ENCODE measurements at places on chromosomes 3 and 15. TPM values are rescaled to one million over a fixed set of nuclear protein-coding genes. Genes with fewer than 3 reads are reported as not detected.
A peak's percentile ranks its signal among the peaks of the same experiment; 100 is the strongest.

DNA sequence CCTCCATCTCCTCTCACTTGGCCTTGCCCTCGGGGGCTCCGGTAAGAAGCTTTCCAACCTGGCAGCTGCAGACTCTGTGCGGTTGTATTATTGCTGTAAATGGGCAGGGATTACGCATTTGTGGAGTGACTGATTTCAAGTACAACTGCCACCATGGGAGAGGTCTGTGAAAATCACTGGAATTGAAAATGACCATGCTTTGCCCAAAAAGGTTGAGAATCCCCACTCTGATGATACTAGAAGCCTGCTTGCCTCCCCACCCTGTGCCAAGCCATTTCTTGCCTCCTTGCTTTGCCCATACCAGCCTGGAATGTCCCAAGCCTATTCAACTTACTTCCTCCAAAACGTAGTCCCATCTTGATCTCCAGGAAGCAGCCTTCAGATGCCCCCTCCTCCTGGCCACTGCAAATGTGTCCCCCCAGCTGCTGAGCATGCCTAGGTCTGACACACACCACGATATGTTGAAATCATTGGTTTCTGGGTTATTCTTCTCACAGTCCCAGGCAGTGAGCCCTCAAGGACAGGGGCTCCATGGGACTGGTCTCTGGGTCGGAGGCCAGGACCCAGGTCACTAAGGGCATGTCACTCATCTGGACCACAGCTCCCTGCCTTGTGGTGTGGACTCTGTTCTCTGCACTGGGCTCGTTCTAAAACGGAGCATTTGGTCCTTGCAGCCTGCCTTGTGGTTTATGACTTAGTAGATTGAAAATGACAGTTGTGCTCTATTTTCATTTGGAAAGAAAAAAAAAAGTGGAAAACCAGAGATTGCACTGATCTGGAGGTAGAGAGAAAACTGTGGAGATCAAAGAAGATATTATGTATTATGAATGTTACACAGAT lies 42.9 kb downstream of the SMAD3 start:
- no peak overlapping the region for H3K4me3 ChIP-seq
- peaks cover 34% of the 10 kb centered on the region for H3K4me1 ChIP-seq
- peaks cover 6% of the 10 kb centered on the region for H3K36me3 ChIP-seq
- H3K27me3 ChIP-seq: no peaks in the 10 kb centered on the region
- DNase-seq: no peak

DNA sequence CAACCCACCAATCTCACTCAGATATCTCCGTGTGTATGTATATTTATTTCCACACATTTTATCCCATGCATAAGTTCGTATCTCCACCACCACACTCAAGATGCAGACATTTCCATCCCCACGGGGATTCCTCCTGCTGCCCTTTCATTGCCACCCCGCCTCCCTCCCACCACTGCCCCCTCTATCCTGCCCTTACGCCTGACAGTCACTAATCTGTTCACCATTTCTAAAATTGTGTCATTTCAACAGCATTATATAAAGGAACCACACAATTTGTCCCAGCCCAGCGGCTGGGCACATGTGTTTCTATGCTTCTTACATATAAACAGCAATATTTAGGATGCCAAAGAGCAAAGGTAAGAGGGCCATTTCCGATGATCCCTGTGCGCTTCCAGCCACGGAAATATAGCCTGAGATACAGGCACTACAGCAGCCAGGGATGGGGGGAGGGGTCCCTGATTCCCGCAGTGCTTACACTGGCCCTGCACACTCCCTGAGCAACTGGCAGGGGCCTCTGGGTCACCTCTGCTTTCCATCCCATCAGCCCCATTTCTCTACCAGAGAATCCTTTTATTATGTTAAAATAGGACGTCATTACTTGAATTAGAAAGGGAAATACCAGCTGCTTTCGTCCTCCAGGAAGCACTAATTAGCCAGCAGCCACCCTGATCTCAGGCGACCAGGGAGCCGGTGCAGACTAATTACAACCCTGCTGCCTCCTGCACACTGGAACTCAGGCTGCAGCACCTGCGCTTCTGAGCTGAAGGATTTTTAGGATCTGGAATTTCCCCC lies 372.0 kb upstream of the ATP10A start:
- no peaks in the 10 kb centered on the region for H3K27me3 ChIP-seq
- H3K36me3 ChIP-seq: no peaks in the 10 kb centered on the region
- H3K4me1 ChIP-seq: no peaks in the 10 kb centered on the region
- peak overlapping the region; percentile 80 for H3K27ac ChIP-seq

- H3K4me3 ChIP-seq: no peak overlapping the region
- peaks cover 11% of the 10 kb centered on the region for H3K27me3 ChIP-seq
- H3K4me1 ChIP-seq: no peaks in the 10 kb centered on the region
- no peak overlapping the region for H3K27ac ChIP-seq
- H3K36me3 ChIP-seq: no peaks in the 10 kb centered on the region
These were observed 29.5 kb upstream of the ETV5 start for GRCh38 chr3:186138272-186138981.

DNA sequence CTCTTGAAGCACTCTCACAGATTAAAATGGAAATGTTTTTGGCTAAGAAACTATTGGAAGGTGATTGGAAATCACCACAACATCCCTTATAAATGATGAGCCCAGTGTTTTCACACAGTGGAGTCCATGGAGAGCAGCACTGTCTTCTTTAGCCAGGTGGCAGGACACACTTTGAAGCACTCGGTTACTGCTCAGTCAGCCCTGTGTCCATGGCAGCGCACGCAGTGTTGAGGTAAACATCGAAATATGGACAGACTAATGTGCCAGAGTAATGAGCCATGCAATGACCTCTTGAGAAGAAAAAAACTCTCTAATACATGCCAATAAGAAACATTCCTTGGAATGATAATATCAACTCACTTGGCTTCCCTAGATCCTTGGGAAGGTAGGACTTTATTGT lies 66.6 kb downstream of the TGFBR2 start:
- H3K4me1 ChIP-seq: peaks cover 8% of the 10 kb centered on the region
- no peaks in the 10 kb centered on the region for H3K27me3 ChIP-seq
- no peak overlapping the region for H3K4me3 ChIP-seq
- H3K27ac ChIP-seq: no peak overlapping the region
- no peak for DNase-seq

DNA sequence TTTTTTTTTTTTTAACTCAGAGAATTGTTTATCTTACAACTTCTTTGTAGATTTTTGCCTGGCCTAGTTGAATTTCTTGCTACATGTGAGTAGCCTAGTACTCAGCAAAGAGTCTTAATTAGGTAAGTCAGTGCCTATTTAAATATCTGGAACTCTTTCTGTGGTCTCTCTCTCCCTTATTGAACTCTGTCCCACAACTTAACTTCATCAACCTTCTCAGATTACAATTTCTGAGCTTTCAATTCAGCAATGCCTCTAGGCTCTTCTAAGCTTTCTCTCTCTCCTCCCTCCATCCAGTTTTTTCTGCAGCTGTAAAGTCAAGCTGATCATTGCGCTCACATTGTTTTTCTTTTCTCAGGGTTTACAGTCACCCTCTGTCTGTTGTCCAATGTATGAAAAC lies 517.6 kb upstream of the ROBO1 start:
- no peaks in the 10 kb centered on the region for H3K36me3 ChIP-seq
- H3K27me3 ChIP-seq: no peaks in the 10 kb centered on the region
- H3K4me1 ChIP-seq: no peaks in the 10 kb centered on the region
- no peak overlapping the region for H3K27ac ChIP-seq

DNA sequence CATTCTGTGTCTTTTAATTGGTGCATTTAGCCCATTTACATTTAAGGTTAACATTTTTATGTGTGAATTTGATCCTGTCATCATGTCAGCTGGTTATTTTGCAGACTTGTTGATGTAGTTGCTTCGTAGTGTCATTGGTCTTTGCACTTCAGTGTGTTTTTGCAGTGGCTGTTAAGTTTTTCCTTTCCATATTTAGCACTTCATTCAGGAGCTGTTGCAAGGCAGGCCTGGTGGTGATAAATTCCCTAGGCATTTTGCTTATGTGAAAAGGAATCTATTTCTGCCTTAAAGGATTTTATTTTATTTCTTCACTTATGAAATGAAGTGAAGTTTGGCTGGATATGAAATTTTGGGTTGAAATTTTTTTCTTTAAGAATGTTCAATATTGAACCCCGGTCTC lies 70.2 kb upstream of the CD96 start:
- no peak overlapping the region for H3K27ac ChIP-seq
- no peak for DNase-seq

The NPAP1 gene
- 0.18 TPM for total RNA-seq

The CYP1A2 gene
- total RNA-seq: not detected

GRCh38 chr3:23566499-23566898 lies 239.3 kb upstream of the UBE2E1 start:
- no peaks in the 10 kb centered on the region for H3K36me3 ChIP-seq
- no peak overlapping the region for H3K27ac ChIP-seq
- no peaks in the 10 kb centered on the region for H3K27me3 ChIP-seq
- no peak overlapping the region for H3K4me3 ChIP-seq

GRCh38 chr15:68986322-68986721 lies 28.2 kb upstream of the NOX5 start:
- H3K36me3 ChIP-seq: no peaks in the 10 kb centered on the region
- H3K4me1 ChIP-seq: no peaks in the 10 kb centered on the region
- no peak for DNase-seq
- no peak overlapping the region for H3K4me3 ChIP-seq
- no peak overlapping the region for H3K27ac ChIP-seq

- no peak overlapping the region for H3K27ac ChIP-seq
- H3K4me1 ChIP-seq: no peaks in the 10 kb centered on the region
- H3K27me3 ChIP-seq: no peaks in the 10 kb centered on the region
- DNase-seq: peak; percentile 79
- H3K4me3 ChIP-seq: no peak overlapping the region
These were observed 134.2 kb upstream of the NSMCE3 start for GRCh38 chr15:29403772-29404171.

The PLA2G4D gene
- not detected for total RNA-seq

DNA sequence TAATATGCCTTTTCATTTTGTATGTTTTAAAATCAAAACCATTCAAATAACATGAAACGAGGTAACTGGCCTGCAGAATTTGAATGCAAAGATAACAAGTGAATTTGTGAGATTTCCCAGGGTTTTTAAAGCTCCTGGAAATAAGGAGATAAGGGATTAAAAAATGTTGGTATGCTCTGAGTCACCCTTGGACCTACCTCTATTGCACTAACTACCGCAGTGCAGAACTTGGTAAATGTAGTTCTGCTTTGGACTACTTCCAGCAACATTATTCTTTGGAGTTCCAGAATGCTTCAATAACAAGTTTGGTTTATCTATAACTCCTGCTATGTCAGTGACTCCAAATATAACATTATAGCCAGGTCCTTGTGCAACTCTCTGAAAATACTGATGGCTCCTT lies 201.7 kb downstream of the GAP43 start:
- peaks cover 27% of the 10 kb centered on the region for H3K4me1 ChIP-seq
- H3K27ac ChIP-seq: no peak overlapping the region
- H3K4me3 ChIP-seq: peak overlapping the region; percentile 34
- H3K36me3 ChIP-seq: no peaks in the 10 kb centered on the region
- H3K27me3 ChIP-seq: no peaks in the 10 kb centered on the region

Data from endodermal cell (in vitro differentiated cells).